ENCODE measurements at places on chromosomes 6 and 20.

GRCh38 chr20:21523281-21523868, 9.5 kb upstream of the NKX2-2 start:
- DNase-seq, result no peak

- no peak for DNase-seq
Measured at GRCh38 chr6:48229841-48230240, 118.8 kb upstream of the PTCHD4 start.

DNA sequence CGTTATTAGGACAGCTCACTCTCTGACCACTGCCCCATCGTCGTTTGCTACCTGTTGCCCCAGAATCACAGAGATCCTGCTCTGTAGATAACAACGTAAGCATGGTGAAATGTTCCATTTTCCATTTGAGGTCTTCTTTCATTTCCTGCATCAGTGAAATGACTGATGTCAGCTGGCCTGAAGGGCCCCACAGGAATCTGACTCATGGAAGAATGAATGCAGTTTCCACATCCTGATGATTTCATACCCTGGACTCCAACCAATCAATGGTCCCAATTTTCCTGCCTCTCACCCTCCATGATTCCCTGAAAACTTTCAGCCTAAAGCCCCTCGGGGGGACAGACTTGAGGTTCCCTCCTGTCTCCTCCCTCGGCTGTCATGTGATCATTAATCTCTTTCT, 394.4 kb upstream of the CDH4 start:
- no peak for DNase-seq

DNA sequence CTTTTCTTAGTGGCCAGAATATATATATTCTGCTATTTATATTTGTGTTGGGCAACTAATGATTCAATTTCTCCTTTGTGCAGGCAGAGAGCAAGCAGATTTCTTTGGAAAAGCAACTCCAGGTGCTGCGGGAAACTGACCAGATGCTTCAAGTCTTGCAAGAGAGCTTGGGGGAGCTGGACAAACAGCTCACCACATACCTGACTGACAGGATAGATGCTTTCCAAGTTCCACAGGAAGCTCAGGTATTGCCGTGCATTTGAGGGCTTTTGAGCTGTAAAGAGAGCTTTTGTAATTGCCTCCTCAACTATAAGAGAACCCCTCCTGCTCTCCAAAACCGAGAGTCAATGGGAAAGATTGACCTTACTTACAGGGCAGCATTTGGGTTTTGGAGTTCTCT, 203.5 kb downstream of the UTRN start:
- no peak for DNase-seq

DNA sequence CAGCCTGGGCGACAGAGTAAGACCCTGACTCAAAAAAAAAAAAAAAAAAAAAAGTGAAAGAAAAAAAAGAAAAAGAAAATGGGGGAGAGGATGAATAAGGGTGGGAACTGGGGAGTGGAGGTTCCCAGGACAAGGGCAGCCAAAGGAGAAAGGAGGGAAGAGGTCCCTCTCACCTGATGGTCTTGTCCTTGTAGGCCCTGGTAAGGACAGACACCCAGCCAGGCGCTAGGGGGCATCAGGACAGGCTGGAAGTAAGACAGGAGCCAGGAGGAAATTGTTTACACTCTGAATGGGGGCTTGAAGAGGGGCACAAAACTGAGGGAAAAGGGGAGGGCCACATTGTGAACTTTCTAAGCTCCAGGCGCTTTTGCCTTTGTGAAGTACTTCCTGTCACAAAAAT, 2.3 kb upstream of the ALDH5A1 start:
- no peak for DNase-seq

GRCh38 chr6:136787726-136788068, 4.6 kb downstream of the MAP3K5 start:
- no peak for DNase-seq

DNA sequence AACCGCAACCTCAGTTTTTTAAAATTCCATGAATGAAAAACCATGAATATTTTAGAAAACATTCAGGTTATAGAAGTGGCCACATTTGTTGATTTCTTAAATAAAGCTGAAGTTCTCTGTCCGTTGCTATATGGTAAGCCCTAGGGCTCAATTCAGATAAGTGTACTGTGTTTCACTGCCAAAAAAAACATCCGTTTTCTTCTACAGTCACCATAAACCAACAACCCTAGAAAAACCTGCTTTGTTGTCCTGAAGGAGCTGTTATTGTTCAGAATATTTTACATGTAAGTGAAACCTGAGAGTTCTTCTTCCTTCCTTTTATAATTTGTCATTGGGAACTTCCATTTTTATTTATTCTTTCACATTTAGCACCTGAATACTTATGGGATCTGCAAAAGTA, 274.1 kb downstream of the TFAP2A start:
- DNase-seq, result no peak

DNA sequence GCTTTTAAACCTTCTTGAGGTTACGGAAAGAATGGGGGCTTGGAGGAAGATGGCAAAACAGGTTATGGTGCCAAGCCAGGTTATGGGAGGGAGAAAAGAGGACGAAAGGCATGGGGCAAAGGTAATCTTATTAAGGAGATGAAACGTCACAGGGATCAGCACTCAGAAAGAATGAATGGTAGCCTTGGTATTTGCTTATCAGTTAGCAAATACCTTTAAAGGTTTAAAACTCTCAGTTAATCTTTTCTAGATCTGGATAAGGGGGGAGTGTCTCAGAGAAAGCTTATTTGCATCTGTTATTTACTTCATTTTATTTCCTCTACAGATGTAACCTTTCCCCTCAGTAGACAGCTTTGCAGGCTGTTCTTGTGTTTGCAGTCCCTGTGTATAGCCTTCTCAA, 55.5 kb upstream of the EEF1E1 start:
- no peak for DNase-seq

DNA sequence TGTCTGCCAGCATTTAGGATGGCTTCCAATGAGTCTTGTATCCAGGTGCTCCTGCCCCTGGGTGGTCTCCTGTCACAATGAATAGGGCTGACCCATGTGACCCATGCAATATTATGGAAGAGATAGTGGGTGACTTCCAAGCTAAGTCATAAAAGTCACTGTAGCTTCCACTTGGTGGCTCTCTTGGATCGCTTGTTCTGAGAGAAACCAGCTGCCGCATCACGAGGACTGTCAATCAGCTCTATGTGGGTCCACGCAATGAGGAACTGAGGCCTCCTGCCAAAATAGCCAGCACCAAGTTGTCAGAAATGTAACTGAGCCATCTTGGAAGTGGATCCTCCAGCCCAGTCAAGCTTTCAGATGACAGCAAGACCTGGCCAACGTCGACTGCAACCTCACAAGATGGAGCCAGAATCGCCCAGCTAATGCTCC, 14.9 kb upstream of the MATN4 start:
- DNase-seq, result no peak

DNA sequence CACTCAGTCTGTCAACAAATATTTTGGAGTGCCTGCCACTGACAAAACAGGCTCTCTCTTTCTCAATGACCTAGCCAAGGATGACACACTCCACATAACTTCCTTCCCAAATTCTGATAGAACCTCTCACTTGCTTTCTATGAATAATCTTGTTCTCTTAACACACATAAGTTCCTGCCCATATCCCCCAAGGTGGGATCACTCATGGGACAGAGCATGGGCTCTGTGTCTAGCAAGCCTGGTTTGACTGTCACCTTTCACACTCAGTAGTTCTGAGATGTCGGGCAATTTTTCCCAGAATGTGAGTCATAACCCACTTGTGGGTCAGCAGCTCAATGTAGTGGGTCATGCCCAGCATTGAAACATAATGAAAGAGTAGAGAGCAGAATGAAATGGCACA, 78.1 kb downstream of the LRFN2 start:
- no peak for DNase-seq

DNA sequence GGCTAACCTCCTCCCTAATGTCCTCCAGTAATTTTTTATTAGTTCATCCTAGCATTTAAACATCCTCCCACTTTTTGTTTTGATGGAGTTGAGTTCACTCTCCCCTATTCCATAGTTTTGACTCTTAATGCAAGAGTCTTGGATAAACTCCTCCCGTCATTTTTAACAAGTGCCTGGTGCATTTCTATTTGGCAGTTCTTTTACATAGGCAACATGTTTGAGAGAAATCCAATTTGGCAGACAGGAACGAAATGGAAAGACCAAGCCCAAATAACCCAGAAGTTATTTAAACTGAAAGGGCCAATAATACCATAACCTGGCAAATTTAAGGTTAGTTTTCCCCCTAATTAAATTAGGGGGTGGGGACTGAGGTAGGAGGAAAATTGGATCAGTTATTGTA, 291.5 kb upstream of the MANEA start:
- DNase-seq, result no peak

Data from SK-N-MC (cell line).